Stimulated activated CD4-positive, alpha-beta T cell treated with anti-CD3 and anti-CD28 coated beads, TNF-alpha, amount 100 ng/mL, for 1 hour (primary cell): ENCODE measurements at places on chromosomes 6 and 20.

DNA sequence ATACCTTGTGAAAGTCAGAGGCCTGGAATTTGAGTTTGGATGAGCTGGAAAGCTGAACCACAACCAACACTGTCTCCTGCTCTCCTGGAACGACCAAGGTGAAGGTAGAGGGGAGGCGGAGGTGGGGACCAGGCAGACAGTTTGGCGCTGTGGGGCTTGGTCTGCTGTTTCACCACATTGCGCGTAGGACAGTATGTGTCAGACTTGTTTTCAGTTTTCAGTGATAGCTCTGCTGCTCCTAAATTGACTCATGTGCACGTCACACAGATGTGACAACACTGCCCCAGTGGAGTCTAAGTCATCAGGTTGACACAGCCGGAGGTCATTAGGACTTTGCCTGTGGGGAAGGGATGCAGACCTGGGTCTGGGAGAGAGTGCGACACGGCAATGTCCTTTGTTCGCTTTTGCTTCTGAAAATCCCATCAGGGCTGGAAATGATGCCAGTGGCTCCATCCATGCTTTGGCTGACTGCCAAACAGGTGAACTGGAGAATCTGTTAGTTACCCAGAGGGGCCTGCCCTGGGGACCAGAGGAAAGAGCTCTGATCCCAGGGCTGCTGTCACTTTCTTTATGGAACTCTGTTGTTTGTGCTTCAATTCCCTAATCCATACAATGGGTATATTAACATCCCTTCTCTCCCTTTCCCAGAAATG is 255.5 kb downstream of the CDC5L start:
- DNase-seq = no peak

DNA sequence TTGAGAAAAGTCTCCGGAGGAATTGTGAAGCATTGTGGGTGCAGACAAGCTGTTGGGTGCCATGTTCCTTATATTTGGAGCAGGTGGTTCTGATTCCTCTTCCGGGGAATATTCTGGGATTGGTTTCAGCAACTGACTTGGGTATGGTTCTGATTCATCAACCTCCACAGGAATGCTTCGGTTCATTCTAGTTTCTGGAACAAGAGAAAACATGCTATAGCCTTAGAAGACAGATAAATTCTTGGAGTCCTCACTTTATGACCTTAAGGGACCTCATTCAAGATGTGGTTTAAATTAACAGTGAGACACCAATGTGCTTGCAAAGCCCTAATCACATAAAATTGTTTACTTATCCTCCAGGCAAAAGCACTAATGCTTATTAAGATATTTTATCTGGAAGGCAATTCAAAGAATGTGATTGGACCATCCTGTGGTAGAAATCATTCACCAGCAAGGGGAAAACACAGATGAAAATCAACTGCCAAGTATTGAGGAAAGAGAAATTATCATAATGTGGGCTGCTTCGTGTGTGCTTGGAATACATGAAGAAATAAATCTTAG is 13.7 kb downstream of the TRAF3IP2 start:
- no peak for DNase-seq

DNA sequence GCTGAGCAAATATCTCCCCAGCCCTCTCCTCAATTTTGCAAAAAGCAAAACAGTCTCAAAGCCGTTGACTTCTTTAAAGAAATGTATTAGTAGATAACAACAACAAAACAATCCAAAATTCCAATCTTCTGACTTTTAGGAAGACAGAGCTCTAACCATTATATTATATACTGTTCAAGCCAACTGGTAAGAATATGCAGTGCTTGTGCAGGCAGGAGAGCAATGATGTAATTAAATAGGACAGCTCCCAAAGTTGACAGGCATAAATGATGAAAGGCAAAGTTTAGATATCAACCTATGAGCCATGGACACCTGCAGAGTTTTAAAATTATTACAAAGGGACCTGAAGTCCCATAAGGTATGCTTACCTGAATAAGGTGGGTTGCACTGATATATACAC is 16.6 kb upstream of the CEP85L start:
- no peak for DNase-seq

- no peak for DNase-seq
Measured at GRCh38 chr6:142822842-142823241, 122.1 kb downstream of the HIVEP2 start.

GRCh38 chr20:16106191-16106849 is 466.9 kb downstream of the KIF16B start:
- DNase-seq = no peak

- DNase-seq = no peak
Measured at GRCh38 chr6:168201799-168202198, 117.8 kb downstream of the DACT2 start.

- DNase-seq = no peak
Measured at GRCh38 chr6:15081447-15081846, 164.4 kb upstream of the JARID2 start.

GRCh38 chr6:36116066-36116864 is 14.0 kb upstream of the MAPK13 start:
- no peak for DNase-seq

GRCh38 chr6:109852713-109853112 is 125.4 kb upstream of the GPR6 start:
- no peak for DNase-seq
